Common myeloid progenitor, CD34-positive (primary cell): ENCODE measurements at places on chromosomes 12 and 14.

GRCh38 chr12:40253936-40254335 is 29.1 kb downstream of the LRRK2 start:
- DNase-seq, result no peak

DNA sequence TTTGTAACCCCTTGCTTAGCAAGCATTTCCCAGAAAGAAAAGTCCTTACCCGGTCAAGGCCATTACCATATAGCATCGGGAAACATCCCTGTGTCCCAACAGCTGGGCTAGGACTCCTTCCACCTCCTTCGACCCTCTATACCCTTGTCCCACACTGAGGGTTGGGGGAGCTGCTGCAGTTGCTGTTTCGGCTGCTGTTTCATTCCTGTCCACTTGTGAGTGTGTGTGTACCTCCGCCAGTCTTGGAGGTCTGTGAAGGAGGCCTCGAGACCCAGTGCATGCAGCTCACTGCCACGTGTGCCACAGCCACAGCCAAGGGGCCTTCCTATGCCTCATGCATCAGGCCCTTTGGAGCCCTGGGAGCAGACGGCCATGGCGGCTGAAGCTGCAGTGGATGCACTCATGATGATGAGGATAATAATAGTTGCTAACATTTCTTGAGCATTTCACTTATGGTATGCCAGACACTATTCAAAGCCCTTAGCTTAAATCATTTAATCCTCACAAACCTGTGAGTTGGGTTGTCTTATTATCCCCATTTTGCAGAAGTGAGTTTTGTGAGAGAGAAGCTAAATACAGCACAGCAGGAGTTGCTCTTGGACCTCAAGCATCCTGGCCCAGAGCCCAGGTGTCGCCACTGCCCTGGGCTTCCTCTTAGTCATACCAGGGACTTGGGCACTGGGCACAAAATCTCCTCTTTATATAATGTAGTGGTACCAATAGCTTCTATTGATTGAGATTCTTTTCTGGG is 156.5 kb downstream of the PRKCH start:
- DNase-seq, result peak; percentile 73

DNA sequence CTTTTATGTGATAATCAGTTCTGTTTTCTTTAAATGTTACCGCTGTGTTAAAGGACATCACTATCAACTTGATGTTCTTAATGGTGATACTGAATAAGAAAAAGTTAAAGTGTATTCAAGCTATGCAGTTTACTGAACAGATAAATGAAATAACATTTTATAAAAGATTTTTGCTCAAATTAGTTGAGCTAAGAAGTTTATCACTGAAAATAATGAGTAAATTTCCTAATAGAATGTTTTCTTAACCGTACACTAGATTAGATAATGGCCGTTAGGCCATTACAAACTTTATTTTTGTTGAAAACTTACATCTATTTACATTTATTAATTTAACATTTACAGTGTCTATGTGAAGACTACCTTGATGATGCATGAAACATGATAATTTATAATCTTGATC is 25.0 kb downstream of the ATF7IP start:
- no peak for DNase-seq

- DNase-seq, result no peak
These were observed 436.0 kb upstream of the FBXO33 start for GRCh38 chr14:39868251-39868650.

DNA sequence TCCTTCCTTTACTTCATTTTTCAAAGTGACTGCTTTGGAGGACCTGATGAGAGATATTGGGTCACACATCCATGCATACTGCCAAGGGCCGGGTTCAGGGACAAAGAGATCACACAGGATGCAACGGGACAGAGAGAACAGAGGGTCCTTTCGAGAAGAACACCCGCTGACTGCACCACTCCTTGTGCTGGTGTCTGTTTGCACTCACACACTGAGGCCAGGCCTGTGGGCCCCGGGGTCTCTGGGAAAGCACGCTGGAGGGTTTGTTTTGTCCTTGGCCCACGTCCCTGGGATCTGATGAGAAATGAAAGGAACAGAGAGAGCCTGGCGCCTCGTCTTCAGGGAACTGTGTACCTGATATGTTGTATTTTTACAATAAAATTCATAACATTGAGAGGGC is 42.2 kb downstream of the PAH start:
- DNase-seq, result no peak

DNA sequence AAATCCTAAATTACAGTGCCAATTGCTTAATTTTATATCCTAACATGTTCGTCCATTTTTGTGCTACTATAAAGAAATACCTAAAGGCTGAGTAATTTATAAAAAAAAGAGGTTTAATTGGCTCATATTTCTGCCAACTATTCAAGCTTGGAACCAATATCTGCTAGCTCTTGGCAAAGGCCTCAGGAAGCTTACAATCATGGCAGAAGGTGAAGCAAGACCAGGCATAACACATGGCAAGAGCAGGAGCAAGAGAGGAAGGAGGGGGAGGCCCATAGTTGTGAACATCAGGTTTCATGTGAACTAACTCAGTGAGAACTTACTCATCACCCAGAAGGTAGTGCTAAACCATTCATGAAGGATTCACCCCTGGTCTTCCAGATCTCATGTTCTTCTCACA is 494.3 kb downstream of the CCER1 start:
- DNase-seq, result no peak

DNA sequence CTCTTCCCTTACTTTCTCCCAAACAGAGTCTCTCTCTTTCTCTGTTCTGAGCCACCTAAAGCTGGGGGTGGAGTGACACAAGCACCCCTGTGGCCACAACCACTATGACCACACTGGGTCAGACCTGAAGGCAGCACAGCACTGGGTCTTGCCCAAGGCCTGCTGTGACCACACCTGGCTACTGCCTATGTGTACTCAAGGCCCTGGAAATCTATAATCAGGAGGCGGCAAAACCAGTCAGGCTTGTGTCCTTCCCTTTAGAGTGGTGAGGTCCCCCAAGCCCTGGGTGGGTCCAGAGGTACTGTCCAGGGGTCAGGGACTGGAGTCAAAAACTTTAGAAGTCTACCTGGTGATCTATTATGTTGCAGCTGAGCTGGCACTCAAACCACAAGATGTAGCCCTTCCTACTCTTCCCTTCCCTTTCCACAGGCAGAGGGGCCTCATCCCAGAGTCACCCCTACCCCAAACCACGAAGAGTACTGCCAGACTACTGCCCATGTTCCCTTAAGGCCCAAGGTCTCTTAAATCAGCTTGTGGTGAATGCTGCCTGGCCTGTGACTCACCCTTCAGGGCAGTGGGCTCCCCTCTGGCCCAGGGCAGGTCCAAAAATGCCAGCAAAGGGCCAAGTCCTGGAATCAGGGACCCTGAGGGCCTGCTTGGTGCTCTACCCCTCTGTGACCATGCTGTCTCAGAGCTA is 179.8 kb upstream of the DYRK2 start:
- no peak for DNase-seq
